Stimulated activated CD4-positive, alpha-beta T cell treated with anti-CD3 and anti-CD28 coated beads, Interleukin-1b, Interleukin-23, amount 100 ng/mL, for 24 hours (primary cell): ENCODE measurements at places on chromosomes 7 and 10.

DNA sequence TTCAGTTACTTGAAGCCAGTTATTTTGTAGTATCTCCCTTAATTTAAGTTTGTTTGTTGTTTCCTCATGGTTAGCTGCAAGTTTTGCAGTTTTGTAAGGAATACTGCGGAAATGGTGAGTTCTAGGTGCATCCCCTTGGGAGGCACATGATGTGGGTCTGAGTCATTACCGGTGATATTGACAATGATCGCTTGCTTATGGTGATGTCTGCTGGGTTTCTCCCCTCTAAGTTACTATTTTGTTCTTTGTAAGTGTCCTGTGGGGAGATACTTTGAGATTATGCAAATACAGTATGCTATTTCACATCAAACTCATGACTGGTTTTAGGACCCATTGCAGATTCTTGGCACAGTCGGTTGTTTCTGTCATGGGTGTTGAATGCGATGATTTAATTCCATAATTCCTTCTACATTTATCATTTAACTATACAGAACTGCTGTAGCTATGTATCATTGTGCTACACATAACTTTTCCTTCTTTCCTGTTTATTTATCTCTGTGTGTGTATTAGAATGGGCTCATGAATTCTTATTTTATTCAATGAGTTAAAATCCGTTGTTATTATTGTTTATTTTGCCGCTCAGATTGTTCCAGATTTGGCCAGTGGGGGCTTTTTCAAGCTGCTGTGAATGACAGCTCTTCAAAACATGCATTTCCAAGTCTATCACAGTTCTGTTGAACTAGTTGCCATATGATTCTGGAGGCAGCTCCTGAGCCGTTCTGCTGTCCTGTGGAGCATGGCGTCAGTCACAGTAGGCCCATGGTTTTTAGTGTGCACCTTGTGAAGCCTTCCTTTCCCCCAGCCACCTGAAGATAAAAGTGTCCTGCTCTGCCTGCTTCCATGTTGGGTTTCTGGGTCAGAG is 18.4 kb downstream of the TSPAN14 start:
- DNase-seq = no peak

- no peak for DNase-seq
Measured at GRCh38 chr7:106462365-106462859, 177.6 kb upstream of the NAMPT start.

GRCh38 chr10:96468845-96469244 is 44.9 kb downstream of the TLL2 start:
- no peak for DNase-seq

DNA sequence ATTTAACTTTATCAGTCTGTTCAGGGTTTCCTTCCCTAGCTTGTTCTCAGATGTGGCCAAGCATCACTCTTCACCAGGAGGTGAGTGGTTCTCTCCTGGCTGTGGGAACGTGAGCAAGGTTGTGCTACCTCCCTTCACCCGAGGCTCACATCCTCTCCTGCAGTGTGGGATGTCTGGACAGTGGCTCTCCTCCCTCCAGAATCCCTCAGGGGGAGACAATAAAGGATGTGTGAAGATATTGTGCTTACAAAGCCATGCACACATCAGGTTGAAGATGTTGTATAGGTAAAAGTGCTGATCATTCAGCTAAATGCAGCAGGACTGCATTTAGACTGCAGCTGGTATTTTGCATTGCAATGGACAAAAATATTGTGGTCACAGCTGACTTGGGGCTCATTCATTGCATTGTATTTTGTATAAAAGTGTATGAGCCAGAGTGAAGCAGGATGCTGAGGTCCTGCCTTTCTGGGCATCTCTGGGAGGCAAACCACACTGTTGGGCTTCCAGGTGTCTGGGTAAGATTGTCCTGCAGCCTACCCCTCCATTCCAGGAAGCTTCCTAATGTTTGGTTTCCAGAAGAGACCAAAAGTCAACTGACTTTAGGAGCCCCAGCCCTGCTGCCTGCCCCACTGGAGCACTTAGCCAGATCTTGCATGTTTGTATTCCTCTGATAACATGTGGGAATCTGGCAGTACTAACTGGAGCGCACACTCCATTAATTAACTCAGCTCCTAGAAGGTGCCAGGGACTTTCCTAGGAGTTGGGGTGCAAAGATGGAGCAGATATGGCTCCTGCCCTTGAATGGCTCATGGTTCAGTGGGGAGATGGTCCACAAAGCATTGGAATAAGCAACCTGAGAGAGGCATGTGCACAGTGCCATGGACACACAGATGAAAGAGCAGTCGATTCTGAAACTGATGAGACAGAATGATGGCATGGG is 292.5 kb upstream of the ZNF32 start:
- DNase-seq = no peak

DNA sequence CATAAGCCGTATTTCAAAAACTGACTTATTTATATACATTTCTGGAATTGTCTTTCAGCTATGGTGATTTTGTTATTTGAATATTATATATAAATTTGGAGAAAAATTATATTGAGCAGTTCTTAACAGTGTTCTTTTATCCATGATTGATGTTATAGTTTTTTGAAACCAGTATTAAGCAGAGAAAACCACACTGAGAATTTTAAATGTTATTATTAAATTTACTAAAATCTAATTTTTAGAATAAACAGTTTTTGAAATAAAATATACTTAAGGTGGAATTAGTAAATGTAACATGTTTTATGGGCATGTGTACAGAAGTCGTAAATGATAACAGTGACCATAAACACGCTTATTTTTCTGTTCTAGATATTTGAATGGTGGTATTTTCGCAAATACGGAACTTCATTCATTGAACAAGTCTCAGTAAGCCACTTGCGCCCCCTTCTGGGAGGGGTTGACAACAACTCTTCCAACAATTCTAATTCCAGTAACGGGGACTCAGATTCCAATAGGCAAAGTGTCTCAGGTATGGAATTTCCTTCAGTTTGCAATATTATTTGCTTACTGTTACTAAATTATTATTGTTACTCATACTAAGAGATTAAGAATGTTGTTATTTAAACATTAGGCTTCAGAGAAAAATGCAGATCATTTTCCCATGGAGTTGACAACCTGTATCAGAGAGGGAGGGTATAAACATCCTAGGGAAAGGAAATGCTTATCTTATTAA is 166.1 kb downstream of the ST7 start:
- DNase-seq = peak; percentile 63

GRCh38 chr10:71598621-71599055 is 120.9 kb downstream of the C10orf105 start:
- no peak for DNase-seq

DNA sequence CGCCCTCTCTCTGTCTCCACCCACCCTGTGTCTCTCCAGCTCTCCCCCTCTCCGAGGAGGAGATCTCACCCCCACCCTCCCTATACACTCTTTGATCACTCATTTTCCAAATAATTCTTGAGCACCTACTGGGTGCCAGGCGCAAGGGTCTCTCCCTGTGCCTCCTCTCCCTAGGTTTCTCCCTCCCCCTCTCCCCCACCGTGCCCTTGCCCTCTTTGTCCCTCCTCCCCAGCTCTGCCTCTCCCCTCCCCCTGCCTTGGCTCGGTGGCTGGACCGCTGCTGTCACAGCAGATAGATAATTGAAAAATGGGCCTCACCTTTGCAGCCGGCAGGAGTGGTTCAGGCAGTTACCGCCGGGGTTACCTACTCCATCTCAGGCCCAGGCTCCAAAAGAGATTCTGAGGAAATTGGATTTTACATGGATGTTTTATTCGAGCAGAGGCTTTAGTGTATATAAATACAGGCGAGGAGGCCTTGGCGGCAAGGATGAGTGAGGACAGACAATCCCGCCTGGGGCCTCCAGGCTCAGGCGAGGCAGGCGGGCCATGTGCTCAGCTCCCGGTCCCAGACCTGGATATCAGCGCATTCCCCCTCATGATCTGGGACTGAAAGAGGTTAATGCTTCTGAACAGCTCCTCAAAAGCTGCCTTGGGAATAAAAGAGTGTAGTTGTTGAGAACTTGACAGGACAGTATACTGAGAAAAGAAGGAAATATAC is 60.8 kb upstream of the BTRC start:
- DNase-seq = no peak

DNA sequence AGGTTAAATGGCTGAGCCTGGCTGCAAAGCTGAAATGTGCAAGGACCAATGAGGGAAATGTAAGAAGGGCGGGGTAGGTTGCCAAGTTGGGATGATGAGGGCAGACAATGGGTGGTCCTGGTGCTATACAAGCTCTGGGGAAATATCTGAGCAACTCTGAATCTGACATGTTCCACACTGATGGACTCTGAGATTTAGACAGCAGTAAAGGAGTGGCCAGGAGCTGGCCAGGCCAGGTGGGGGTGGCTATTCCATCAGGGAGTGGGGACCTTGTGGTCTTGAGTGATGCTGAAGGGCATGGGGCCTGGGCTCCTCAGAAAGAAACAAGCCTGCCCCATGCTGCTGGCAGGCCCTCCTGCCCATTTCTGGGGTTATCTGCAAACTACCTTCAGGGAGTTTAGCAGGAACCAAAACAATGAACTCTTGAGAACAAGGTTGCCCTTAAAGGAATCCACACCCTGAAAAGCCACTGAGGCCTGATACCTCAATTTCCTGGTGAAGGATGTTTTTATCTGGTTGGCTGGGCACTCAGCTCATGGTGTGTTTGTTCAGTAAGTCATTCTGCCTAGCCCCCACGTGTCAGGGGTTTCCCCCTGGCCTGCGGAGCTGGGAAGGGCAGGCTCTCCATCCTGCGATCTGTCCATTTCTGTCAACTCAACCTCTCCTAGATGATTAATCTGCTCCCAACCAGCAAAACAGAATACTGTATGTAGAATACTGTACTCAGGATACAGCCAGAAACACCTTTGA is 143.3 kb upstream of the TNS3 start:
- no peak for DNase-seq

DNA sequence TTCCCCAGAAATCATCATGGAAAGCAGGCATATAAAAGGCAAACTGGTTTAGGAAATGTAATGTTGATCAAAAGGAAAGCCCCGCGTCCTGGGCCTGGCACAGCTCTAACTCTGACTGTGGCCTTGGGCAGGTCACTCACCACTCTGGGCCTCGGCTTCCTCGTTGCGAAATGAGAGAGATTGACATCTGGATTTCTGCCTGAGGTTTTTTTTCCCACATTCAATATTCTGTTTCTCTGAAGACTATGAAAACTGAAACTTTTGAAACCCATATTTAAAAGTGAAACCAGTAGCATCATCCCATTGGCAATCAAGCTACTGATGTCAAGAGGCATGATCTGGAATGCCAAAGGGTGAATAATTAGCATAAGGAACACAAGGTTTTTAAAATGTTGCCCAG is 369.7 kb upstream of the NPVF start:
- DNase-seq = no peak

DNA sequence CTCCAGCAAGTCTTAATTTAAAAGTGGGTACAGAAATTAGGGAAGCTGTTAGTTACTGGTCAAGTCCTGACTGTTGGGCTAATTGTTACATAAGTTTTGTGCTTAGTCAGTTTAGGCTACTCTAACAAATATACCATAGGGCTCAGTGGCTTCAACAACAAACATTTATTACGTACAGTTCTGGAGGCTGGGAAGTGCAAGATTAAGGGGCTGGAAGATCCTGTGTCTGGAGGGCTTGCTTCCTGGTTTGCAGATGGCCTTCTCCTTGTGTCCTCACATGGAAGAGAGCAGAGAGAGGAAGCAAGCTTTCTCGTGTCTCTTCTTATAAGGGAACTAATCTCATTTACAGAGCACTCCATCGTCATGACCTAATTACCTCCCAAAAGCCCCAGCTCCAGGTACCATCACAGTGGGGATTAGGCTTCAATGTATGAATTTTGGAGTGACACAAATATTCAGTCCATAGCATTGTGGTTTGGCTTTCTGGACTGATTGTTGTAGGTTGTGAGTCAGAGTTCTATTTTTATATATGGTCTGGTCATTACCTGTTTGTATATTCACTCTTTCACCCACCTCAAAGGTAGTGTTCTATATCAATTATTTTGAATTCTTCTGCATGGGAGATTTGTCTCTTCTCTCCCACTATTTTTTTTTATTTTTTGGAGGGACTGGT is 17.1 kb downstream of the ST7 start:
- DNase-seq = no peak

DNA sequence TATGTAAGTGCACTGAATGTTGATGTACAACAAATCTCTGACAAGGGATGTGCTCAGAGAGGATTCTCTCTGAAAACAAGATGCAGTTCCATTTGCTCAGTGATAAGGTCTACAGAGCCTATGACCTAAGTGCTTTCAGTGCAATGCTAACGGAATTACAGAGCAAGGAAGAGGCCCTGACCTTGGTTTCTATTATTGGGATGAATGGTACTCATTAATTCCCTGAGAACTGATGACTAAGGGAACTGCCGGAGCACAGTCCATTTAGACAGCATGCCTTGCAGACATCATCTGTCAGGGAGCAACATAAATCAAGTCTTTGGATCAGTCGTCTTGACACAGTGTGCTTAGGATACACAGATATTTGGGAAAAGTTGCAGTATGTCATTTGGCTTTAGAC is 340.8 kb downstream of the PHTF2 start:
- DNase-seq = no peak

GRCh38 chr7:55569797-55570196 is 2.5 kb downstream of the VOPP1 start:
- no peak for DNase-seq

DNA sequence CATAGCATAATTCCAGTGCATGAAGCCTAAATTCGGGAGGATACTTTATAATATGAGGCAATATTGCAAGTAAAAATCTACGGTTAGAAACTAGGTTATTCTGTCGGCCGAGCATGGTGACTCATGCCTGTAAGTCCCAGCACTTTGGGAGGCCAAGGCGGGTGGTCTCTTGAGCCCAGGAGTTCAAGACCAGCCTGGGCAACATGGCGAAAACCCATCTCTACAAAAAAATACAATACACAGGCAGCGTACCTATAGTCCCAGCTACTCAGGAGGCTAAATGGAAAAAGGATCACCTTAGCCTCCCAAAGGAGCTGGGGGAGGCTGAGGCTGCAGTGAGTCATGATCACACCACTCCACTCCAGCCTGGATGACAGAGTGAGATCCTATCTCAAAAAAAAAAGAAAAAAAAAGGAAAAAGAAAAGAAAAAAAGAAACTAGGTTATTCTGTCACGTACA is 14.2 kb downstream of the SKAP2 start:
- no peak for DNase-seq

GRCh38 chr7:31098642-31099360 is 46.7 kb downstream of the ADCYAP1R1 start:
- no peak for DNase-seq

GRCh38 chr10:58341947-58342346 is 7.1 kb downstream of the UBE2D1 start:
- DNase-seq = no peak

GRCh38 chr7:41792120-41792519 is 89.2 kb upstream of the INHBA start:
- DNase-seq = no peak

DNA sequence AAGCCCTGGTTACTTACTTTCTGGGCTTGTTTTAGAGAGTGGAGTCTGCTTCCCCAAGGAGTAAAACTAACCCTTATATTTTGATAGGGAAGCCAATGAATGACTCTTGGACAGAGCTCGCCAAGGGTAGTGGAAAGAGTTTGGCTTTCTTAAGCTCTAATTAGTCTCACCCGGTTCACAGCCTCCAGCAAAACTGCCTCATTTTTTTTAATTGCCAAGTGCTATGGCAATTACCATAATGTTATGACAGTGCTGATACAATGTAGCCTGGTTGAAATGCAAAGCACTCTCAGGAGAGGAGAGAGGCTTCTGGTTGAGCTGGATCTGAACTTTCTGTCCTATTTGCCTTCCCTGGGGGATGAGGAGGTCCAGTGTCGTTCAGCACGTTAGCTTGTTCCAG is 376.1 kb upstream of the CHRM2 start:
- DNase-seq = no peak

- no peak for DNase-seq
Measured at GRCh38 chr7:122746948-122747347, 44.2 kb upstream of the RNF148 start.
